NCI-H510A treated with DMSO at 0.1 percent for 48 hours (cell line): ENCODE measurements at places on chromosomes 1 and 21.

- DNase-seq: peak; percentile 5
Observed at GRCh38 chr1:119908661-119909060, 12.3 kb upstream of the ADAM30 start.

- no peak for DNase-seq
Observed at GRCh38 chr1:2628933-2629626, 3.7 kb downstream of the MMEL1 start.

- no peak for DNase-seq
Observed at GRCh38 chr1:246178717-246179311, 328.3 kb downstream of the SMYD3 start.

DNA sequence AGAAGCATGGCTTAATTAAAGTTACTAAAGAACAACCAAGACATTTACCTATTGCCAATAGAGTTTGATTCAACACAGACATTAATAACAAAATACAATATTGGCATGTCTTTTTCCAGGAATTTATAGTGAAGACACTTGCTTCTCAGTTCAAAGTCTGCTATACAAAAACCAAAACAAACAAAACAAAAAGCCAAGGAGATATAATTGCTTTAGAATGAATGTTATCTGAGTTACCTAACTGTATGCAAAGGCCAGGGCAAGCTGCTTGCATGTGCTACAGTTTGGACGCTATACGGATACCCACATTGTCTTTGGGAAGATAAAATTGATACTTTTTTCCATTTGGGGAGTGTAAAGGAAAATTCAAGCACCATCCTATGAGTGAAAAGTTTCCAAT lies 13.6 kb downstream of the FMO5 start:
- DNase-seq: no peak

DNA sequence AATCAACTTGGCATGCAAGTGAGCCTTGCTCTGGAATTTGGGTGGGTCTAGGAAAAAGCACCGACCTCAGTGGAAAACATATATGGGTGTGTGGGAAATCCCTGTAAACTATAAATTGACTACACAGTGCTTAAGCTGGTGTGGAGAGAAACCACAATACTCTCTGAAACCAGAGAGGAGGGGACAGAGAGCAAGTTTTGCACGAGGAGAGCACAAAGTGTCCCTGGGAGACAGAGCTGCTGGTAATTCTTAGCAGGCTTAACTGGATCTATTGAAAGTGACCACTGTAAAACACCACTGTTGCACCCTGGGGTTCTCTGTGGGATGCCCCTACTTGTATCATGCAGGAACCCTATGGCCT lies 12.8 kb downstream of the KCNJ15 start:
- no peak for DNase-seq

GRCh38 chr1:34029515-34029914 lies 135.5 kb downstream of the CSMD2 start:
- no peak for DNase-seq

GRCh38 chr21:22352088-22352487 lies 1353.9 kb downstream of the NCAM2 start:
- no peak for DNase-seq

GRCh38 chr1:4086921-4087320 lies 186.8 kb upstream of the C1orf174 start:
- no peak for DNase-seq

DNA sequence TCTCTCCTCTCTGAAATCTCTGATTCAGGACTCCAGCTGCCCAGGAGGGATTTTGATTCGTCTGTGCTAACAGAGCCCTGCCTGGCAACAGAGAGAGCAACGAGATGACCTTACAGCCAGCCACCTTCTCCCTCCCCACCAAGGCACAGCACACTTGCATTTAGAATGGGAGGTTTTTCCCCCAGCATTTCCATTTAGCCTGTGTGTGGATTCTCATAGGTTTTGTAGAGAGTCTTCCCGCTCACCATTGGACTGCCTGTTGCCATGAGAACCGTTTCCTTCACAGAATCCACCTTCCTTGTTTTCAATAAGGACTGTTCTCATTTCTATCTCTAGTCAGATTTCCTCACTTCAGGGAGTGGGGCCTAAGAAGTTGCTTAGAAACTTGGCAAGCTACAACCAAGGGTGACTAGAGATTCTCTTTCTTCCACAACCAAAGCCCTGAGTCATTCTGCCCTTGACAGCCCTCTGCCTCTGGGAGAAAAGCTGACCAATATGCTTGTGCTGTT lies 5.8 kb upstream of the IKBKE start:
- no peak for DNase-seq

DNA sequence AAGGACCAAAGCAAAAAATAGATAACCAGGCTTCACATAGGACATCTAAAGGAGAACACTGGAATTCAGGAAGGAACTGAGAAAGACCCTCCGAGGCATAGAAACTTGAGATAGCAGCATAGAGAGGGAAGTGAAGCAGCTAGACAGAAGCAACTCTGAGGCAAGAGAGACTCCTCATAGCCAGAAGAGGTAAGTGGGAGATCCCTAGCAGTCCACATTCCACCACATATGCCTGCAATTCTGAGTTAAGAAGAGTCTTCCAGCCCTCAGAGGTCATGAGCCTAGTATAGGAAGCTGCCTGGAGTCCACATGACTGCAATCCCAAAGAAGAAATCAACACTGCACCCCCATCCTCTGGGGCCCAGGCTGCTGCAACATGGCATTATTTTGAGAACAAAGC lies 13.9 kb upstream of the FGGY start:
- no peak for DNase-seq

DNA sequence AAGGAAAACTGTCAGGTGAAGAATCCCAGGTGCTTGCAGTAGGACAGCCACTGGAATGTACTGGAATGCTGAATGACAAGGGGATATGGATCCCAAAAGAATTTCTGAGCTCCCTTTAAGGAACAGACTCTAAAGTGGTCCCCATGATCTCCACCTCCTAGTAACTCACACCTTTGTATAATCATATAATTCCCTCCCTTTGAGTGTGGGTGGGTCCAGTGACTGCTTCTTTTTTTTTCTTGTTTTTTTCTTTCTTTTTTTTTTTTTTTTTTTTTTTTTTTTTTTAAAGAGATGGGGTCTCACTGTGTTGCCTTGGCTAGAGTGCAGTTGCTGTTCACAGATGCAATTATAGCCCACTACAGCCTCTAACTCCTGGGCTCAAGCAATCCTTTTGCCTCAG lies 28.5 kb upstream of the H3-3A start:
- no peak for DNase-seq

DNA sequence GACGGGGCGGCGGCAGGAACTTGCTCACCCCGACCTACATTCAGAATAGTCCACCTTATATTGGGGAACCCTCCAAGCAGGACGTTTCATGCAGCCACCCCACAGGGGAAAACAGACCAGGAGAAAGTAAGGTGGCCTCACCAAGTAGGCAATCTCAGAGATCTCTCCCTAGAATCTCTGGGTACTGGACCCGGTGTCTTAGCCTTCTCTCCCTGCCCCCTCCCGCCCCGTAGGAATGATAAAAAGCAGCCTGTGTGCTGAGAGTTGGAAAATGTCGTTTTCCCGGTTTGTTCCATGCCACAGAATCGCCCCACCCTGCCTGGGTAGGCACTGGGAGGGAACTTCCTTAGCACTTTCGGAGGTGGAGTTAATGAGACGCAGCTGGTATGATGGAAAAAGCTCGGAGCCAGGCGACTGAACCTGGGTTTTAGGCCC lies 789 bp upstream of the PTPN14 start:
- DNase-seq: peak; percentile 43

DNA sequence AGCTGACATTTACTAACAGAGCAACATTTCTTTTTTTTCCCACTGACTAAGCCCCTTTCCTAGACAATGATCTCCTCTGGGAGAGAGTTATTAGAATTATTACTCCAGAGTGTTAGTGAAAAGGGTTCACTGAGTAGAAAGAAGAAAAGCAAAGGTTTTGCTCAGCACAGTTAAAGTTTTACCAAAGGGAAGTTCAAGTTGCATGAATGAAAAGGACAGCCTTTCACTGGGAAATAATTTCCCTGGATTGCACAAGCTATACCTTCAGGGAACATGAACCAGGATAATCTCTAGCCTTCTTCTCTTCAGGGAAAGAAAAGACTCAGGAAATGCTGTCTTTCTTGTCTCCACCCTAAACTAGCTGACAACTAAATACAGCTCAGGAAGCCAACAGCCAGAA lies 71.4 kb upstream of the ESRRG start:
- no peak for DNase-seq

DNA sequence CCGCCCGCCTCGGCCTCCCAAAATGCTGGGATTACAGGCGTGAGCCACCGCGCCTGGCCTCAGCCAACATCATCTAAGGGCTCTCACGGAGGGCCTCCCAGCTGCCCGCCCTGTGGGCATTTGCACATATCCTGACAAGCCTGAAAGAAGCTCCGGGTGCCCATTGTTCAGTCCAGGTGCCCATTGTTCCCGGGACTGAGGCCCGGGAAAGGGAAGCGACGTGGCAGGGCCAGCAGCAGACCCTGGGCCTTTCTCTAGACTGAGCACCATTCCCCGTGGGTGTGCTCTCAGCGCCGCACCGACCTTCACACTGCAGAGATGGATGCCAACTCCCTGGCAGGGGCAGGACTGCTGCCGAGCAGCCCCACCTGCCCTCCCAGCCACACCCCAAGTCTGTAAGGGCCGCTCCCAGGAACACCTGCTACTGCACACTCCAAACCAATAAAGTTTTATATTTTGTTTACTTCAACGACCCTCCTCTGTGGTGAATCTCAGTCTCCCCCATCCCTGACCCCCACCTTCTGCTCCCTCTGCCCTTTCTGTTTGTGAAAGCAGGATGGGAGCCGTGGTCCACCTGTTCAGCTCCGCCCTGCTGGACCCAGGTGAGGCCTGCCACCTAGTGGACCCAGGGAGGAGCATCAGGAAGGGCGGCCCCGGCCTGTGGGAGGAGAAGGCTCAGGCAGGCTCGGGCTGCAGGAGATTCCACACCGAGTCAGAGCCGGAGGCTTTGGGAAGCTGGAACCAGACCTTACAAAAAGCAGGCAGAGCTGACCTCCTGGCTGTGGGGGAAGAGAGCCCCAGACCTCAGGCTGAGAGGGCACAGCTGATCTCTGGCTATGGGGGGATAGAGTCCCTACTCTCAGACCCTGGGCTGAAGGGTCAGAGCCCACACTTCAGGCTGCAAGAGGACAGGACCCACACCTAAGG lies 1.1 kb upstream of the TMEM82 start:
- peak; percentile 98 for DNase-seq

- DNase-seq: no peak
Observed at GRCh38 chr21:23899561-23899960, 1707.7 kb downstream of the MRPL39 start.

DNA sequence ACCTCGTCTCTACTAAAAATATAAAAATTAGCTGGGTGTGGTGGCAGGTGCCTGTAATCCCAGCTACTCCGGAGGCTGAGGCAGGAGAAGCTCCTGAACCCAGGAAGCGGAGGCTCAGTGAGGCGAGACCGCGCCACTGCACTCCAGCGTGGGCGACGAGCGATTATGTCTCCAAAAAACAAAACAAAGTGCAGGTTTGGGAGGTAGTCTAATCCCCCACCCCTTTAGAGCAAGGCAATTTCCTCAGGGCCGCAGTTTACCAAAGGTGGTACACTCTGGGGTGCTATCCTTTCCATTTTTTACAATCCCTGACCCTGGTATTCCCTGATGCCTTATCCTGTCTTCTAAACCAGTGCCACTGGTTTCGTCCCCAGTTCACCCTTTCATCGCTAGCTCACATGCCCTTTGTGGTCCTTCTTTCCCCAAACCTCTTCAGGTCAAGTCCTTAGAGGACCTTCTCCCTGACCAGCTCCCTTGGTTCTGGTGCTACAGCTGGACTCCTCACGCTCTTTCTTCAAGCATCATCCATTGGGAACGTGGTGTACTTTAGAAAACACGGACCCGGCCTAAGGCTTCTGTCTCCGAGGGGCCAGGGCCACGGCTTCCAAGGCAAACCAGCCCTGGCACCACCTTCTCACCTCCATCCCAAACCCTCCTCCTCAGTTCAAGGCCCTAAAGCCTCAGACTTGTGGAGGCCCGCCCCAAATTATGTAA lies 873 bp downstream of the IFT25 start:
- no peak for DNase-seq

GRCh38 chr1:203507759-203508158 lies 13.8 kb downstream of the OPTC start:
- DNase-seq: no peak

DNA sequence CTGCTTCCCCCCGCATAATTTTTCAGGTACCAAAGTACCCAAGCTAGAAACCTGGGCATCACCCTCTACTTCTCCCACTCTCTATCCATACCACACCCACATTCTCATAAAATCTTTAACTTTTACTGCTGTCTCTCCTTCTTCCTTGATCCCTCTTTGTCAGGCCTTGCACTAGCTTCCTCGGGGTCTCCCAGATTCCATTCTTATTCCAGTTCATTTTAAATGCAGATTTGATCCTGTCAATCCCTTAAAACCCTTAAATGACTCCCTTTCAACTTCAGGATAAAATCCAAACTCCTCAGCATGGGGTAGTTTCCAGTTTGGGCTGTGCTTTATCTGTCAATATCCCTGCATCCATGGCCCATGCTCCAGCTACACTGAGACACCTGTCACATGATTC lies 343.5 kb downstream of the PBX1 start:
- DNase-seq: no peak

GRCh38 chr21:40386294-40386911 lies 460.6 kb downstream of the DSCAM start:
- peak; percentile 17 for DNase-seq

DNA sequence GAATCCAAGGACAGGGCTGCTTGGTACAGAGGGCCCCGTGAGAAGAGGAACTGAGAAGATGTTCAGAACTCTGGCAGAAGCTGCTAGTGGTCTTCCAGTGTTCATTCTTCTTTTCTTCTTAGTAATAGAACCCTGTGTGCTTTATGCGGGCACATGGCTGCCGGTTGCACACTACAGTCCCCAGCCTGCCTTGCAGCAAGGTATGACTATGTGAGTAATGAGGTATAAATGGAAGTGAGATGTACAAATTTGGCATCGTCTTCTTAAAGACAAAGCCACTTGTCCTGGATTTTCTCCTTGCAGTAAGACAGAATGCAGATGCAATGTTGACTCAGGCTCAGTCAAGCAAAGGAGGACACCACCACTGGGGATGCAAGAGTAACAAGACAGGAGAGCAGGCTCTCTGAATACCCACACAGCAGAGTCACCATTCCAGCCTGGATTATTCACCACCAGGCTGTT lies 15.0 kb upstream of the ATP1B1 start:
- DNase-seq: no peak

GRCh38 chr1:235939480-235939775 lies 72.7 kb upstream of the LYST start:
- DNase-seq: no peak

- no peak for DNase-seq
Observed at GRCh38 chr21:39217356-39218081, 34.3 kb upstream of the PSMG1 start.

- no peak for DNase-seq
Observed at GRCh38 chr1:37394574-37395464, 79.6 kb upstream of the ZC3H12A start.

GRCh38 chr1:93255222-93256079 lies 74.9 kb downstream of the CCDC18 start:
- DNase-seq: no peak

GRCh38 chr1:175471039-175471800 lies 272.2 kb downstream of the TNR start:
- no peak for DNase-seq

DNA sequence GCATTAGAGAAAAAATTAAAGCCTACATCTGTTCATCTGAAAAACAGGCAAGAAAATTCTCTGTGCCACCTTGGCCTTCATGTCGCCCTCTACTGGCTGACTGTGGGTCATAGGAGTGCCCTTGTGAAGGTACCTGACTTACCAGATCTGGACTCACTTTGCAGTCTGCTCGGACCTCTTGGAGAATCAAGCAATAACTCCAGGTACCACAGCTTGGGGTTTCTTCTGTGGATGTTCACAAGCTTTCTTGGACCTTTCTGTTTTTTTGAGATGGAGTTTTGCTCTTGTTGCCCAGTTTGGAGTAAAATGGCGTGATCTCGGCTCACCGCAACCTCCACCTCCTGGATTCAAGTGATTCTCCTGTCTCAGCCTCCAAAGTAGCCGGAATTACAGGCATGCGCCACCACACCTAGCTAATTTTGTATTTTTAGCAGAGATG lies 2.4 kb upstream of the PRAMEF18 start:
- DNase-seq: no peak
